ENCODE measurements at places on chromosomes 6 and 20.

GRCh38 chr6:8857160-8857559 is 421.8 kb upstream of the SLC35B3 start:
- DNase-seq, result no peak

DNA sequence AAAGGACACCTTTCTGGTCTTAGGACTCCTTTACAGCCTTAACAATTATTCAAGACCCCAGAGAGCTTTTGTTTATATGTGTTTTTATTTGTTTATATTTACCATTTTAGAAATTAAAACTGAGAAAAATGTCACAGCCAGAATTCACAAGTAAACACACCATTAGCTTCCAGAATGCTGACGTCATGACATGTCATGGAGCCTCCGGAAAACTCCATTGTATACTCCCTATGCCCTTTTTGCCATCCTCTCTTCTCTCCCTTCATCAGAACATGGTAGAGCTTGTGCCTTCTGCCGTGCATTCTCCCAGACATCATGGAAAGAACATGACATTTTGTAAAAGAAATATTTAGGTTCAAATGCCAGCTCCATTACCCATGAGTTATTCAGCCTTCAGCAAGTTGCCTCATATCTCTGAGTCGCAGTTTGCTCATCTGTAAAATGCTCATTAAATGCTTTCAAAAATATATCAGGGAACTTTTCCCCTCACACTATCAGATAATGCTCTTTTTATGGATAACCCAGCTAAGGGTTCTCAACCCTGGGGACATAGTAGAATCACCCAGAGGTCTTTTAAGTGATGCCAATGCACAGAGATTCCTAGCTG is 27.8 kb downstream of the TNFAIP3 start:
- DNase-seq, result peak; percentile 57

- DNase-seq, result peak; percentile 94
Measured at GRCh38 chr6:115613488-115613887, 447.2 kb downstream of the FRK start.

GRCh38 chr6:163206196-163206595 is 208.3 kb upstream of the QKI start:
- no peak for DNase-seq

- peak; percentile 90 for DNase-seq
Measured at GRCh38 chr6:54419885-54420284, 111.6 kb downstream of the TINAG start.

DNA sequence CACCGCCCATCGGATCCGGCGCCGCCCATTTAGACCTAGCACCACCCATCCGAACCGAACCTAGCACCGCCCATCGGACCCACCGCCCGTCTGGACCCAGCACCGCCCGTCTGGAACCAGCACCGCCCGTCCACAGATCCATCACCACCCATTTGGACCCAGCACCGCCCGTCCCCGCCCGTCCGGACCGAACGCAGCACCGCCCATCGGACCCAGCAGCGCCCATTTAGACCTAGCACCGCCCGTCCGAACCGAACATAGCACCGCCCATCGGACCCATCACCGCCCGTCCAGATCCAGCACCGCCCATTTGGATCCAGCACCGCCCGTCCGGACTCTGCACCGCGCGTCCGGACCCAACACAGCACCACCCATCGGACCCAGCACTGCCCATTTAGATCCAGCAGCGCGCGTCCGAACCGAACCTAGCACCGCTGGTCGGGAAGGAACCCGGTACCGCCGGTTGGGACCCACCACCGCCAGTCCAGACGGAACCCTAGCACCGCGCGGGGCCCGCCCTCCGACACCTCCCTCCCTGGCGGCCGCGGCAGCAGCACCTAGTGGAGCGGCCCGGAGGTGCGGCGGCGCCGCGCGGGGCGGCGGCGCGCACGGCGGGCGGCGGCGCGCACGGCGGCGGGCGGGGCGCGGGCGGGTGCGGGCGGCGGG is 348 bp upstream of the AFDN start:
- no peak for DNase-seq

GRCh38 chr6:150279533-150279932 is 89.3 kb upstream of the IYD start:
- no peak for DNase-seq

DNA sequence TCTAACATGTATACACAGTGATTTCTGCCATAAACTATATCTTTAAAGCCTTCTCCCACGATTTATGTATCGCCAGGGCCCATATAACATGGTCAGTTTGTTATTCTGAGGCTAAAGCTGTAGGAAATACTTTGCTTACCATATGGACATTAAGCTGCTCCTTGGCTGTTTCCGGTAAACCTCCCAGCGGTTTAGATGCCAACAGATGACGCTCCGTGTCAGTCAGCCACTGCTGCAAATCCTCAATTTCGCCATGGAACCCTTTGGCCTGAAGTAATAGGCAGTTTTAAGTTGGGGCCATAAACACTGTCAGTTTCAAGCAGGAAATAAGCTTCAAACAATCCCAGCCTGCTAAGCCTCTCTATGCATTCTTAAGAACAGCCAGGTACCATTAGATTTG is 145.4 kb downstream of the DST start:
- no peak for DNase-seq

- no peak for DNase-seq
Measured at GRCh38 chr6:128515550-128516513, 4.6 kb downstream of the PTPRK start.

DNA sequence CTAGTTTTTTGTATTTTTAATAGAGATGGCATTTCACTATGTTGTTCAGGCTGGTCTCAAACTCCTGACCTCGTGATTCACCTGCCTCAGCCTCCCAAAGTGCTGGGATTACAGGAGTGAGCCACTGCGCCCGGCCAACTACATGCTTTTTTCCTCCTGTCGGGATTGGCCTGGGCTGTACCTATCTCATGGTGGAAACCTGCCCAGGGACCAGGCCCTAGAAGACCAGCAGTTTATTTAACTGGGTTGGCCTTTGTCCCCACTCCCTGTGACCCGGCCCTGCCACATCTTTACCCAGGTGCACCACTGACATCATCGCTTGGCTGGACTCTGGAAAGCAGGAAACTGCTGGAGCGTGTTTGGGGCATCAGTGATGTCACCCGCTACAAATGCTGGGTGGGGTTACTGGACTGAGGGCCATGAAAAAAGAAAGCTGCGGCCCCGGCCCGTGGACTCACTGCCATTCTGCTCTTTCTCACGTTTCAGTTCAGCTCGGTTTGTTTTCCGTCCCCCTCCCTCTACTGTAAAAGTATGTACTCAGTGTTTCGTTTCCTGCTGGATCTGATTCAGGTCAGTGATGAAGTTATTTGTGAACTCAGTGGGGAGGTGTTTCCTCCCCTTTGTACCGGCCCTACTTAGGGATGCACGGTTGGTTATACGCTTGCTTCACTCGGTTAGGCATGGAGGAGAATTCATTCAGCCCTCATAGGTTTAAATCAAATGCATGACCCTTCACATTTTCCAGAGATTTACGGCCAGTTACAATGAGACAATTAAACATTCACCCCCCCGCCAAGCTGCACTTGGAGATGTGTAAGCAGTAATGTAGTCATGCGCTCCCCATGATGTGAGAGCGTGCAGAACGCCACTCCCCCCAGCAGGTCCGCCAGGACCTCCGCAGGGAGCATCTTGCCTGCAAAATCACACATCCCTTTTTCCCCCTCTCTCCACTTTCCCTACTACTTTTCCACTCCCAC is 179.3 kb downstream of the MTHFD1L start:
- DNase-seq, result no peak

DNA sequence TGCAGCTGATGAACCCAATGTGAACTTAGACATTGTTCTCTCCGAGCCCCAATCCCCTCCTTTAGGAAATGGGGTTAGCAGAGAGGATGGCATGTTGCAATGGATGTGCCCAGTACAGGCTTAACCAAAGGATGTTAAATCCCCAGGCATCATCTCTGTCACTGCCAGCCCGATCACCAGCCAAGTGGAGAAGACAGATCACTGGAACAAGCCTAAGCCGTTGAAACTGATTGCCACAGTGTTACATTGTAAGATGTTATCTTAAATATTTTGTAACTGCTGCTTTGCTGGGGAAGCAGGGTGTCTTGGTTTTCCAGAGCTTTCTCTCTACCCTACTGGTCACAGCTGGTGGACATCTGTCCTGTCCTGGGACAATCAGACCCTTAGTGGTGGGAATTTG is 783.4 kb upstream of the CHD6 start:
- DNase-seq, result no peak

DNA sequence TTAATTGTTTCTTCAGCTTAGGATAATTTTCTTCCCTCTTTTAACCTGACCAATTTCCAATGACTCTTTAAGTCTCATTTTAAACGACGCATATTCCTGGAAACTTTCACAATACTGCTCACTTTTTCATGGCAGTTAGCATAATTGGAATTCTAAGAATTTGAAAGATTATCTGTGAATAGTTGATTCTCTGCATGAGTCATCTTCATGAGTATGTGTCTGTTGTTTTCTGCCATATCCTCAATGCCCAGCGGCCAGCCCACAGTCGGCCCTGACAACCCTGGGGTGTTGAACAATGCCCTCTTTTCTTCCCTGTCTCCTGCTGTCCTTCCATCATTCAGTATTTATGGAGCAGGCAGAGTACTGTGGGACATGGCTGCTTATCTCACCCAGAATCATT is 554.2 kb downstream of the CDH26 start:
- DNase-seq, result peak; percentile 12

DNA sequence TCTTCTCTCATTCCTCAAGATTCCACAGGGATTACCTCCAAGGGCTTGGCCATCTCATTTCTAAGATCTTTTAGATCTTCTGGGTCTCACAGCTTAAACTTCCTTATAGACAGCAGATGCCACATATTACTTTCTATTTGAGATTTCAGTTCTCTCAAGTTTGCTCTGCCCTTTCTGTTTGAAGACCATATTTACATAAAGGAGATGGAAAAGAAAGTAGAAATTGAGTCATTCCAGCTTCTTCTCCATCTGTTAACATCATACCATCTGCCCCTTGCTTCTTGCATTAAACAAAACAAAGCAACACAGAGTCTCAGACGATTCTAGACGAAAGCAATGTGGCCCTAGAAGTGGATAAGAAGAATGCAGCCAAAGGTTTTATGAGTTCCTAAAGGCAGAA is 203.4 kb downstream of the TTLL2 start:
- no peak for DNase-seq

DNA sequence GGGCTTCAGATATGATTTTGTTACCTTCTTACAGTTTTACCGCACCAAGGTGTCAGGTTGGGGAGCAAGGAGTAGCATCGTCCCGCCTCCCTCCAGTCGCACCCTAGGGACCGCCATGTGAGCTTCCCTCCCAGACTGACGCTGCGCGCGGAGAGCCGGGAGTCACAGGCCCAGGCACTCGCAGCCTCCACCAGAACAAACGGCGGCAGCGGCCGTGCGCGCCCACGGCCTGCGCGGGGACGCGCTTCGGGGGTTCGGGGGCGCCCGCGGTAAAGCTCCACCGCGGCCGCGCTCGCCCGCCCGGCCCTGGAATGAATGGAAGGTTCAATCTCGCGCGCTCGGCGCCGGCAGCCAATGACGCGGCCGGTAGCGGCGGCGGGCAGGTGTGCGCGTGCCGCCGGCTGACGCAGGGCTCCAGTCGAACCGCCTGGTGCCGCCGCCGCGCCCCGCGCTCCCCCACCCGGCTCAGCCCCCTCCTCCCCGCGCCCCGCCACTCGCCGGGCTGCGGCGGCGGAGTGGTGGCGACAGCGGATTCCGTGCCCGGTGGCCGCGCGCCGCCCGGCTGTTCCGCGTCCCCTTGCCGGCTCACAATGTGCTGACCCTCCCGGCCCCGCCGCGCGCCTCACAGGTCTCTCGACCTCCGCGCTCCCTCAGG is 16.5 kb upstream of the LIN28B start:
- DNase-seq, result no peak

Measured in stromal cell of bone marrow (primary cell).